Hematopoietic multipotent progenitor cell (in vitro differentiated cells): ENCODE measurements at places on chromosomes 5 and 9. TPM values are rescaled to one million over a fixed set of nuclear protein-coding genes. Genes with fewer than 3 reads are reported as not detected.

Gene ORM2
- not detected for total RNA-seq

Gene ARID3C
- total RNA-seq = not detected

Gene PCA3
- 0.54 TPM for total RNA-seq

Gene PCDHGA4
- 0.81 TPM for total RNA-seq

Gene PDLIM4
- 1.6 TPM for total RNA-seq

Gene BTNL9
- total RNA-seq = under 0.01 TPM

Gene DDX31
- total RNA-seq = 7.0 TPM

Gene RMI1
- total RNA-seq = 3.8 TPM

Gene SPEF2
- total RNA-seq = 4.0 TPM

Gene TAL2
- total RNA-seq = 0.27 TPM

Gene NEUROG1
- total RNA-seq = not detected

Gene SH2D3C
- total RNA-seq = 79.7 TPM

Gene FAM169A
- 13.7 TPM for total RNA-seq

Gene PELO
- total RNA-seq = 9.7 TPM

Gene NUTM2G
- not detected for total RNA-seq

Gene IQGAP2
- total RNA-seq = 86.2 TPM

Gene PRR16
- total RNA-seq = 0.81 TPM

Gene STK10
- total RNA-seq = 85.1 TPM

Gene IL9
- total RNA-seq = not detected

Gene ENTREP1
- under 0.01 TPM for total RNA-seq

Gene CYLC2
- total RNA-seq = not detected

Gene LCN9
- total RNA-seq = not detected

Gene PCDHA12
- total RNA-seq = under 0.01 TPM

Gene ENHO
- total RNA-seq = not detected

Gene BTNL8
- under 0.01 TPM for total RNA-seq

Gene NTNG2
- total RNA-seq = 22.1 TPM

Gene SPAG8
- 3.2 TPM for total RNA-seq

Gene ANKRD31
- under 0.01 TPM for total RNA-seq

Gene TYRP1
- not detected for total RNA-seq

Gene STK32A
- not detected for total RNA-seq

Gene EIF4E1B
- not detected for total RNA-seq

Gene FLT4
- total RNA-seq = 0.27 TPM

Gene DOLK
- total RNA-seq = 14.0 TPM

Gene RANBP17
- 12.4 TPM for total RNA-seq

Gene DMRT3
- total RNA-seq = under 0.01 TPM

Gene WDR55
- total RNA-seq = 18.3 TPM

Gene ABHD17B
- 65.2 TPM for total RNA-seq

Gene VCAN
- total RNA-seq = 5.4 TPM

Gene PRDM9
- under 0.01 TPM for total RNA-seq

Gene DOK3
- total RNA-seq = 57.1 TPM

Gene C6
- not detected for total RNA-seq

Gene CENPK
- 3.5 TPM for total RNA-seq

Gene SLC4A9
- total RNA-seq = not detected

Gene NME5
- 0.27 TPM for total RNA-seq

Gene CD180
- total RNA-seq = 0.54 TPM

Gene PCDHGA2
- total RNA-seq = 0.27 TPM

Gene PCDHGB3
- total RNA-seq = 3.5 TPM

Gene LRRC8A
- total RNA-seq = 61.4 TPM

Gene TXNDC8
- total RNA-seq = not detected

Gene TAF11L5
- total RNA-seq = not detected

Gene WNT8A
- total RNA-seq = 1.1 TPM

Gene ACOT12
- total RNA-seq = under 0.01 TPM

Gene NUDT12
- 1.6 TPM for total RNA-seq

Gene ANKRD34B
- under 0.01 TPM for total RNA-seq

Gene TLE4
- total RNA-seq = 75.1 TPM

Gene UBAC1
- total RNA-seq = 31.5 TPM
